ENCODE measurements at places on chromosomes 7 and 10.

GRCh38 chr10:123165445-123166072 is 11.4 kb downstream of the BUB3 start:
- no peak for DNase-seq

DNA sequence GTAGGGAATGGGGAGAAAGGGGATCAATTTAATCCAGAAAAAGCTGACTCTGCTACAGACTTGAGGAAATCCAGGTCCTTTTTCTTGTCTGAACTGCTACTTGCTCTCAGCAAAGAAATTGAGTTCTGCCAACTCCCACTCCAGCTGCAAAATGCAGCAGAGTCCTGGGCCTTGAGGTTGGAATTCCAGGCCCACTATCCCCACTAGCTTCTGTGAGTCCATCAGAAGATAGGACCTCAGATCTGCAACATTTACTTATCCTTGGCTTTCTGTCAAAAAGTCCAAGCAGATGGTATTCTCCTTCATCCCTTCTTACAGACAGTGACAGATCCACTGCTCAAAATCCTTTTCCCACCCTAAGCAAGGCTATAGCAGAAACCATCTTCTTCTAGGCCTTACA is 219.2 kb downstream of the ARHGAP12 start:
- no peak for DNase-seq

DNA sequence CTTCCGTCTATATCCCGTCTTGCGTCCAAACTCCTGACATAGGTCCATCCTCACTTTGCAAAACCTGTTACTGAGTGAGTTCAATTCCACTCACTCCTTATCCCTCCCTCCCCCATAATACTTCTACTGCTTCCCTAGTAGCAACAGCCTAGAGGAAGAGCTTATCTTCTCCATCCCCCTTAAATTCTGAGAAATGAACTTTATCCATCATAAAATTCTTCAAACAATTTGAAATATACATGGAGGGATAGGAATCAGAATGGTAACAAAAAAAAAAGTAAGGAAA is 27.6 kb downstream of the SEMA3C start:
- DNase-seq, result no peak

DNA sequence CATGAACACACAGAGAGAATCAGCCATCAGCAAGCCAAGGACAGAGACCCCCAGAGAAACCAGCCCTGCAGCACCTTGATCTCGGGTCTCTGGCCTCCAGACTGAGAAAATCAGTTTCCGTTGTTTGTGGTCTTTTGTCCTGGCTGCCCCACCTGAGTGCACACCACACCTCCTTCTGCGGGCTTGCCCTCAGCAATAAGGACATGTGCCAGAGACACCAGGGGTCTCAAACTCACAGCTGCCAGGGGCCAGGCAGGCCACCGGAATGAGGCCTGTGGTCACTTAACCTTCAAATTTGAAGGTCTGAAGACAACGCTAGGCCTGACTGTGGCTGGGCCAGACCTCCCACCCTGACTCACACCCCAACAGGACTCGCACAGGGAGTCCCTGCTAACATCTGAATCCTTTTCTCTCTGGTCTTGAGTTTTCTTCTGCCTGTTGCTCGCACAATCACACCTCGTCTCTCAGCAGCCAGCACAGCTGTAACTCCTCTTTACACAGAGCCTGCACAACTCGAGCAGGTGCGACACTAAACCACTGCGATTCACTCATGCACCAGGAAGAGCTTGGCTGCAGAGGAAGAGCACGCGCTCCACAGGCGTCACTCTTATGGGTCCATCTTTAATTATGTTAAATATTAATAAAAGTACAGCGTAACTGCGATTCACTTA is 86.2 kb downstream of the CHST15 start:
- no peak for DNase-seq

- DNase-seq, result no peak
Measured at GRCh38 chr7:139587535-139587934, 64.0 kb downstream of the CLEC2L start.

DNA sequence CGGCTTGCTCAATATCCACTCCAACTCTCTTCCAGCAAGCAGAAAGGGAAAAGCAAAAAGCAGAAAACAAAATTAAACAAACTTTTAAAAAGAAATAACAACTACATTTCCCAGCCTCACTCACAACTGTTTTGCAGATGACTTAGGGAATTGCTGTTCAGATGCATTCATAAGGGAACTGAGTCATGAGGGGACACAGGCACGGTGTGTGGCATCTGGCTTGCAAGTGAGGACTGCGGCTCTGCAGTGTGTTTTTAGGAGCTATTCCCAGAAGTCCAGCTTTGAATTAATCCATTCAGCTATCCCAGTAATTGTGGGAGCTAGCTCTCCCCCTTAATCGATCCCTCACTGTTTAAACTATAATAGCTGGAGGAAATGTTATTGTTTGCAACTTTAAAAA is 30.3 kb downstream of the PTN start:
- DNase-seq, result no peak

DNA sequence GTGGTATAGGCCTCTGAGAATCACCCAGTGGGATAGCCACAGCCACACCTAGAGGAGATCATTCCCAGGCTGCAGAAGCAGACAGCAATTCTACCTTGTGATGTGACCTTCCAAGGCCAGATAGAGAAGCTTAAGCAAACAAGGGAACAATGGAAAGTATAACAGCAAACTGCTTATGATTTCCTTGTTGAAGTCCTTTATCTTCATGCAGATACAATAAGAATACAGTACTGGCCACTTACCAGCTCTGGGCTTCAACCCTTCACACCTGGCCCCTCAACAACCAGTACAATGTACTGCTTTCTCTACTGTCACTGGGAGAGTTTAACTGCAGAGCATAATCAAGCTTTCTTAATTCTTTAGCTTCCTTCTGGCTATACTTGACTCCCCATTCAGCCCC is 22.6 kb upstream of the DDX50 start:
- DNase-seq, result no peak

- no peak for DNase-seq
Measured at GRCh38 chr7:158468181-158468580, 119.4 kb downstream of the PTPRN2 start.

DNA sequence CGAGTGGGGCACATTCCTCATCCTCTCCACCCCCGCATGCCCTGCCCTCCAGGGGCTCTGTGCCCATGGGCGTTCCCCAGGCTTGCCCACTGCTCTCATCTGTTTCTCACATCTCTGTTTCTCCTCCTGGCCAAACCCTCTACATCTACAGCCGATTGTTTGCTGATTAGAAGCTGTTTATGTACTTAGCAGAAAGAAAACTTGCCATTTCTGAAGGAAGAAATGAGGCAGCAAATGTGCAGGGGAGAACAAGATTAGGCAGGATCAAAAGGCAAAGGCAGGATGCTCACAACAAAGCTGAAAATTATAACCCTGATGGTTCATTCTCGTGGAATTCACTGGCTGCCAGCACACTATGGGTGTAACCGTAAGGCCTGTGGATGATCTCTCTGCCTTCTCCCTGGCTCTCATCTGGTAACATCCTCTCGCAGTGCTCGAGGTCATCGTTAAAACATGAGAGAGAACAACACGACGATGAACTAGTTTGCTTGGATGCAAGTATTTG is 111.6 kb upstream of the KLF14 start:
- DNase-seq, result no peak

GRCh38 chr7:143477501-143478150 is at the start of gene TAS2R41:
Gene TAS2R41, plus strand, starts transcription at chr7:143477873. Its CDS starts 0 bp downstream, at chr7:143477873.
- DNase-seq, result no peak

- DNase-seq, result no peak
Measured at GRCh38 chr10:71285180-71285545, 33.9 kb upstream of the SLC29A3 start.

DNA sequence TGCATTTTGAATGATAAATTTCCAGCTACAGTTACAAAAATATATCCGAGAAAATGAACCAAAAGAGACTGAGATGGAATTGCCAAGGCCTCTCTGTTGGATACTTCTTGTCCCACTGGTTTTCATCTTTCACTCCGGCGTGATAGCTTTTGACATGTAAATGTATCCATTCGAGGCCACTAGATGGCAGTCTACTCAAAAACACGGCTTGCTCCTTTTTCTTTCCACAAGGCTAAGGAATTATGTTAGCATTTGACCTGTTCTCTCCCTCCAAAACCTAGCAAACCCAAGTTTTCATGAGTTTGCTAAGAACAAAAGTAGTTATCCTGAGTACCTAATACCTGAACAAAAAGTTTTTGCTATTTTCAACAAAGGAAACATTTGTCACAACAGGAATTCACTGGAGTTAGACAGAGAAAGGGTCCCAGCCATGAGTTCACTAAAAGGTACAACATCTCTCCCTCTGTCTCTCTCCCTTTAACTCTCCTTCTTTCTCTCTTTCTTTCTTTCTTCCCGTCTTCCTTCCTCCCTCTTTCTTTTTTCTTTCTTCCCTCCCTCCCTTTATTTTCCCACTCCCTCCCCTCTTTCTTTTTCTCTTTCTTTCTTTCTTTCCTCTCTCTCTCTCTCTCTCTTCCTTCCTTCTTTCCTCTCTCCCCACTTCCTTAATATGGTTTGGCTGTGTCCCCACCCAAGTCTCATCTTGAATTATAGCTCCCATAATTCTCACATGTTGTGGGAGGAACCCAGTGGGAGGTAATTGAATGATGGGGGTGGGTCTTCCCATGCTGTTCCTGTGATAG is 207.9 kb upstream of the MYO3A start:
- no peak for DNase-seq

DNA sequence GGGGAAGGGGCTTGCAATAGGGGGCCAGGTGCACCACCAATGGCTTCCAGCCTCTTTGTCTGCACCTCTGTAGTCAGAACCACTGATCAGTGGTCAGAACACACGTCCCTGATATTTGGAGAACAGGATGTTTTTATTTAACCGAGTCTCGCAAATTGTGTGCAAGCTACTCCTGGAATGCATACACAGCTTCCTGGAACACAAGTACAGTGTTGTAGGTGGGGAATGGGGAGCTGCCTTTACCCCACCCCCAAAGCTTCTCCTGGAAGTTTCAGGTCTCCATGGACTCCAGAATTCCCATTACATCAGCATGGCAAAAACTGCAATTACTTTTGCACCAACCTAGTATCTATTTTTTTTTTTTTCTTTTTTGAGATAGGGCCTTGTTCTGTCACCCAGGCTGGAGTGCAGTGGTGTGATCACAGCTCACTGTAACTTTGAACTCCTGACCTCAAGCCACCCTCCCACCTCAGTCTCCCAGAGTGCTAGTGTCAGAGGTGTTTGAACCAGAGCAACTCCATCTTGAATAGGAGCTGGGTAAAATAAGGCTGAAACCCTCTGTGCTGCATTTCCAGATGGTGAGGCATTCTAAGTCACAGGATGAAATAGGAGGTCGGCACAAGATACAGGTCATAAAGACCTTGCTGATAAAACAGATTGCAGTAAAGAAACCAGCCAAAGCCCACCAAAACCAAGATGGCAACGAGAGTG is 374.0 kb downstream of the CALN1 start:
- DNase-seq, result no peak

DNA sequence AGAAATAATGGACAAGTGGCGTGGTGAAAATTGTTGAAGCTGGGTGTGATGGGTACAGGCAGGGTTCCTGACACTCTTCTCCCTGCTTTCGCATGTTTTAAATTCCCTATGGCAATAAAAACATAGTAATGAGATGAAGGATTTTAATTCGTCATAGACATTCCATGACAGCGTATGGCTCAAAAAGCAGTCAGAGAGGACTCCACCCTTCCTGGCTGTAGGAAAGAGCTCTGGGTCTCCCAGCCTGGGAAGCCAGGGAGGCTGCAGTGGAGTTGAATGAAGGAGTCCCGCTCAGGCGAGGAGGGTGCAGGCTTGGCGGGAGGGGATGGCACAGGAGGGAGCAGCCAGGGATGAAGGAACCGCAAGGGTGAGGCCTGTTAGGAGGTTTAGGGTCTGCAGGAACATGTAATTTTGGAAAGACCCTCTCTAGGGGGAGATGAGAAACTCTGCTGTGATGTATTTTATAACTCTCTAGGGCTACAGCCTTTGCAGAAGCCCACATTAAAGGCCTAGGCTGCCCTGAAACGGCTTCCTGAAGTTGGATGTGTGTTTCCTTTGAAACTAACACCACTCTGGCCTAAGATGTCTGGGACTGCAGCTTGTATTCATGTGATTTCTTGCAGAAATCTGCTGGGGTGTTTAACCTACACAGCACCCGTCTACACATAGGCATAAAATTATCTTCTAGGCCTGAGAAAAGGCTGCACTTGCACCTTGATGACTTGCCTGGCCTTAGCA is 7.6 kb upstream of the LARP4B start:
- no peak for DNase-seq

GRCh38 chr10:26527018-26527417 is 88.9 kb downstream of the APBB1IP start:
- DNase-seq, result no peak

DNA sequence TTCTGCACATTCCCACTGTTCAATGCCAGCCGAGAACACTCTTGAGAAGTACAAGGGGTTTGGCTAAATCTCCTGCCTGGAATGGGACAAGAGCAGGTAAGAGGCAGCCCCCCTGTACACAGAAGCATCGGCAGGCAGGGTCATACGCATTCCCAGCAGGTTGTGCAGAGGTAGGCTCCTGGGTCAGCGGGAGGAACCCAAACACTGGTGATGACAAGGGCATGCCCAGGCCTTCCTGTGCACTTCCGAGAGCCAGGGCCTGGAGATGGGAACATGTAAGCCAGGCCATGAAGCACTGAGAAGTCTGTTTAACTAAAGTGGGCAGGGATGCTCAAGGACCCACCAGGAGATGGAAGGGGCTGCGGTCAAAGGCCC is 130.3 kb upstream of the CHST15 start:
- no peak for DNase-seq

DNA sequence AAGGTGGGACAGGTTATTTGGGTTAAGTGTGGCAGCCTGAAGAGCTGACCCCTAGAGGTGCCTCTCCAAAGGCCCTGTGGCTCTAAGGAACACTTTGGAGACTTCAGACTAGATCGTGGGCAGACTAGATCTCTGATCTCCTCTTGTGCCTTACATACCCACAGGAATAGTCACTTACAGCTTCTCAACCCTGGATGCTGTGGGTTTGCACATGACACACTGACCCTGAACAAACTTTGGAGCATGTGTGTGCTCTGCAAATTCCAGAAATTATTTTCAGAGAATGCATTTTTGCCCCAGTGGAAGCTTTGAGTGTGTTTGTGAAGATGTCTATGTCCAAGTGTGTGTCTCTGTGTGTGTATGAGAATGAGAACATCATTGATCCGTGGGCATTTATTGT is 119.6 kb downstream of the EMX2 start:
- no peak for DNase-seq

DNA sequence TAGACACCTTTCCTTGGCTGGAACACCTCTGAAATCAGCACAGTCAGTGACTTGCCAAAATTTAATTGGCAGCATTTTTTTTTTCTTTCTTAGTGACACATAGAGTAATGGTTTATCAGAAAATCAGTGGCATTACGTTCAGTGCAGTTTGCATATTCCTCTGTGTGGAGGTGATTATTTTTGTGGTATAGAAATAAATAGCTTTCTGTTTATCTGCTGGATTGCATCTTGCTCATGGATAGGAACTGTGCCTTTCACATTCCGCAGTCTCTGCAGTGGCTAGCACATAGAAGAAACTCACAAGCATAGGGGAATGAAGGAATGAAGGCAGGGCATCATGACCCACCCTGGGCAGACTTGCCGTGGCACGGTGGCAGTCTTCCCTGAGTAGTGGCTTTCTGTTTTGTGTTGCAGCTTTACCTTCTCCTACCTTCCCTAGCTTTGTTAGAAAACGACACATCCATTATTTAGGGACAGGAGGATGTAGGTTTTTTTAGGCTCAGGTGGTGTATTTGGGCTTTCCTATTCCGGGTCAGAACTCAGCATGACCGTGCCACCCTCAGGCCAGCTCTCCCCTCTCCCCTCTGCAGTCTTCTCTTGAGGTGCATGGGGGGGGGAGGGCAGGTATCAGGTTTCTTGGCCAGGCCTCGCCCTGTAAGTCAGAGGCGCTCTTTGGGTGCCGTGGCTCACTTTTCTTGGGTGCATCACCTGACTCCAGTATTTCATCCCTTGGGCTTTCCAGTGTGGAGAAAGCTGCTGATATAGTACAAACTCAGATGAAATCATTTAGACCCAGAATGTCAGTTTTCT is 112.5 kb upstream of the GJD4 start:
- no peak for DNase-seq
